ENCODE measurements at places on chromosomes 16 and 17.

- DNase-seq = peak; percentile 19
These were observed 96.1 kb upstream of the CDH5 start for GRCh38 chr16:66270333-66270927.

DNA sequence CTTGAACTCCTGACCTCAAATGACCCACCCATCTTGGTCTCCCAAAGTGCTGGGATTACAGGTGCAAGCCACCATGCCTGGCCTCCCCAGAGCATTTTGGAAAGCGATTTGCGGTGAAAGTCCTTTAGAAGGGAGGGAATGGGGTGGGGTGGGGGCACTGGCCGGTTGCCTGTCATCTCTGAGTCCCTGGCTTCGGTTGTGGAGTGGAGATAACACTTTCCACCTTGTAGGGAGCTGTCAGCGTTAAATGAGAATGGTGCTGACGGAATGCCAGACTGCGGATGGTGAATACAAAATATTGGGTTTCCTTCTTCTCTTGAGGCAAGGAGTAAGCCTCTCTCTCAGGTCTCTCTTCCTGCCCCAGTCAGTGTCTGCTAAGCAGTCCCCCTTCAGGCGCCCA lies 5.2 kb upstream of the WNT3 start:
- DNase-seq = no peak

DNA sequence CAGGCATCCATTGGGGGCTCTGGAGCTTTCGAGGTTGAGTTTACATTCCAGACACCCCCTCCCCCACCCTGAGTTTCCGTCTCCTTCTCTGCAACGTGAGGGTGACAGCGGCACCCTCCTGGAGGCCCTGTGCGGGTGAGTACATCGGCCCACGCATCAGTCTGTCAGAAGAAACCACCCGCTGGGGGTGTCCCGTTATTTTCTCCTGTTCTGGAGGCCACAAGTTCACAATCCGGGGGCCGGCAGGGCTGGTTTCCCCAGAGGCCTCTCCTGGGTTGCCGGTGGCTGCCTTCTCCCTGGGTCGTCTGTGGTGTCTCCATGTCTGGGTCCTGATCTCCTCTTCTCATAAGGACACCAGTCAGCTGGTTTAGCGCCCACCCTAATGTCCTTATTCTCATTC lies 35.7 kb downstream of the GSE1 start:
- DNase-seq = no peak

GRCh38 chr16:4606354-4606753 lies 8.3 kb downstream of the UBALD1 start:
- DNase-seq = no peak

DNA sequence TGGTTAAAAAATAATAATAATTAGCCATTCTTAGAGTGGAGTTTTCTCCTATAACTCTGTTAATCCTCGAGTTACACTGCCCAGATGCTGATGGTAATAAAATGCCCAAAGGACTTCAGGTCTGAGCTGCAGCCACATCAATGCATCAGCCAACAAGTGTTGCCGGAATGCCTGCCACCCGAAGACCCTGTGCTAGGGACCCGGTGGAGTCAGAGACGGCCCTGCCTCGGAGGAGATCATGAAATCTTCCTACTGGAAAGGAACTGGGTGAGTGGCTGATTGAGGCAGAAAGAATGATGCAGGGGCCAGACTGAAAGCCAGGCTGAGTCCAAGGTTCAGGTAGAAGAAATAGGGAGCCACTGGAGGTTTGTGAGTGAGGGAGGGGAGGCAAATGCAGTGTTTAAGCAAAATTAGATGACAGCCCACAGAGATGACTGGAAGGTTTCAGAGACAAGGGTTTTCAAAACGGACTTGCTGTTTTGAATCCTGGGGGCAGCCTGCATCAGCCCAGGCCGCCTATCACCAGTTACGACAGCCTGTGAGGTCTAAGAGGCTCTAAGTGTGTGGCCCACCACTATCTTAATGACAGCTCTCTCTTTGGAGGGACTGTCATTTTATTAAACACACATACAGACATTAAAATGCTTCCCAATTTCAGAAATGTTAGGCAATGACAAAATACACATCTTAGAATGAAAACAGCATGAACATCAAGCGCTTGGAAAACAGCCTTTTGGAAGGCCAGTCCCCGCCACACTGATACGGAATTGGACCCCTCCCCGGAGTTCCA lies 100.0 kb downstream of the ZNF423 start:
- DNase-seq = no peak

DNA sequence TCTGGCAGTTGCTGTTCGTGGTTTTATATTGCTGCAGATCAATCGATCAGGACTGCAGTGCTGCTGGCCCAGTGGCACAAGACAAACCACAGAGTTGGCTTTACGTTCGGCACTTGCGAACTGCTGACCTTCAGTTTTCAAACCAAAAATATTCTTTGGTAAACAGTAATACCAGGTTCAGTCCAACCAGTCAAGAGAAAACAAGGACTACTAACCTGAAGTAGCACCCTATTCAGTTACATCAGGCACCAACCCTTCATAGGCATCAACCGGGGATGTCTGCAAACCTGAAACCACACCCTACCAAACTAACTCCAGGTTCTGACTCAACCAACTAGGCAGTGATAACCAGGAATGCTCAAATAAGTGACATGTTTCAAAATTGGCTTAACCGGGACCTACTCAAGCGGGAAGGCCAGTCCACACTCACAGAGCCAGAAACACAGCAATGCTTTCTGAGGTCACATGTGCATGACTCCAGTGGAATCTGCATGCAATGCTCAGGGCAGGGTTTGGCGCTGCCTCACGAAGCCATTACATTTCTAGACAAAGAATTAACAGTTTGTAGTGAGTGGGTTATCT lies 91.1 kb downstream of the SMG6 start:
- DNase-seq = no peak

GRCh38 chr16:88462396-88462795 lies 9.3 kb downstream of the ZFPM1 start:
- no peak for DNase-seq

DNA sequence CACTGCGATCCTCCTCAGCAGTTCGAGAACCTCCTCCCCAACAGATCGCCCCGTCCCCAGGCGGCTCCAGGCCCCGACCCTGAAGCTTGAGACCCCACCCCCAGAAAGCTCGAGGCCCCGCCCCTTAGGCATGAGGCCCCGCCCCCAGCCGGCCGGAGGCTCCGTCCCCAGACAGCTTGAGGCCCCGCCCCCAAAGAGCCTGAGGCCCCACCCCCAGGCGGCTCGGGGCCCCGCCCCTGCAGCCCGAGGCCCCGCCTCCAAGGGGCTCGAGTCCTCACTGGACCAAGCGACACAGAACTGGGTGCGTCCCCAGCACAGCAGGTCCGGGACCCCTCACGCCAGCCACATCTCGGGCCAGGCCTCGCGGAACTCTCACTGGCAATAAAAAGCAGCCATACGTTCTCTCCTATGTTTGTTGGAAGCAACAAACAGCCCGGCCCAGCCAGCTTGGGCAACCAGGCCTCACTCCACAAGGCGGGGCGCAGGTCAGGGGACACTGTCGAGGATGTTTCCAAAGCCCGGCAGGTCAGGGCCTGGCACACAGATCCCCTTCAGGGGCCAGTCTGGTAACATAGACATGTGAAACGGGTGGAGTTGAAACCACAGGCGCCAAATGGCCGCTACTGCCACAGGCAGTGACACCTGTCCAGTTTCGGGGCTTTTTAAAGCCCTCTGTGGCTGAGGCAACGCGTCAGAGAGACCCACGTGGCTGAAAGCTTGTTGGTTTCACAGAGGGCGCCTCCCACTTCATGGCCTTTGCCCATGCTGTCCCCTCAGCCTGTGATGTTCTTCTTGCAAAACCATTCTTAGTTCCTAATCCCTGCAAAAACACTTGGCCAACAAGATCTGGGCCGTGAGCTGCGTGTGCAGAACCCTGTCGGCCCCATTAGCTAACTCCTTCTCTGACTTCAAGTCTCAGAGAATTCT lies 224.2 kb downstream of the PARN start:
- DNase-seq = no peak

GRCh38 chr17:3710951-3711383 lies 12.7 kb upstream of the HASPIN start:
- no peak for DNase-seq

All from stimulated activated CD8-positive, alpha-beta memory T cell treated with anti-CD3 and anti-CD28 coated beads, Interleukin-4, amount 100 ng/mL, for 1 hour (primary cell).